ENCODE measurements at places on chromosomes 5 and 9.

GRCh38 chr9:126058591-126058990, 268.0 kb upstream of the MVB12B start:
- DNase-seq, result no peak

GRCh38 chr9:124284940-124285441, 27.2 kb downstream of the NEK6 start:
- no peak for DNase-seq

- no peak for DNase-seq
Observed at GRCh38 chr5:151740958-151741373, 17.5 kb downstream of the ATOX1 start.

- DNase-seq, result no peak
Observed at GRCh38 chr9:14348123-14348372, 34.1 kb upstream of the NFIB start.

DNA sequence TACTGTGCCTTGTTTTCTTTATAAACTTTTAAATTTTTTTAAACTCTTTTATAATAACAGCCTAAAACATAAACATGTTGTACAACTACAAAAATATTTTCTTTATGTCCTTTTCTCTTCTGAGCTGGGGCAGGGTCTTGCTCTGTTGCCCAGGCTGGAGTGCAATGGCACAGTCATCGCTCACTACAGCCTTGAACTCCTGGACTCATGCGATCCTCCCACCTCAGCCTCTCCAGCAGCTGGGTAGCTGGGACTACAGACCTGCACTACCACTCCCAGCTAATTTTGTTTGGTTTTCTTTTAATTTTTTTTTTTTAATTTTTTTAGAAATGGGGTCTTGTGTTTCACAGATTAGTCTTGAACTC, 31.5 kb downstream of the TTC1 start:
- no peak for DNase-seq

DNA sequence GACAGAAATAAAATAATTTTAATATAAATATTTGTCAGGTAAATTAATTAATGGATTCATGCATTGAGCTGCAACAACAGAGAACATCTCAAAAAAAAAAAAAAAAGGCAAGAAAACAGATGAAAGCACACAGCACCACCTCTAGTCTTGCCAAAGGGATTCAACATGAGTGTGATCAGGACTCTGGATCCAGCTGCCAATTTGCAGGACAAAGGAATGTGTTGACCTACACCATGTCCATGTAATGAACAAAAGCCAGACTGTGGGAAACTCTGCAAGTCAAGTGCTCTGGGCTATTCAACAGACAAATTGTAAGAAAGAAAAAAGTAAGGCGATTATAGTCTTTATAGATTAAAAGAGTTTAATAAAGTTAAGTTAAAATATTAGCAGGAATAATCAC, 769.3 kb downstream of the TLR4 start:
- peak; percentile 61 for DNase-seq

DNA sequence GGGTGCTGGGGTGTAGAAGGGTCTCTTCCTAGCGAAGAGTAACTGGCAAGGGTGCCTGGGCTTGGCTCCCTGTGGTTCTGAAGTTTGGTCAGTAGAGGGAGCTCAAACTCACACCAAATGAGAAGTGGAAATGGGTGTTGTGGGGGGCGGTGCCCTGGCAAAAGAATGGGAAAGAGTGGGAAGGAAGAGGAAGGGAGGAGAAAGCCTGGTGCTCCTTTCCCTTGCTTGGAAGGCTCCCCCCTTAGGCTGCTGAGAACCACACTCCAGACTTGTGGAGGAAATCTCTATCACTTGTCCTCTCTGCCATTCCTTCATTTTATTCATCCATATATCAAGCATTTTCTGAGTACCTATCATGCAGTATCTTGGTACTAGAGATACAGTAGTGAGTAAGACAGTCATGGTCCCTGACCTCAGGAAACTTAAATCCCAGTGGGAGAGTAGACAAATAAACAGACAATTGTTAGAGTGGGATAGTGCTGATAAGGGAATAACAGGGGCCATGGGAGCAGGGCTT, 13.0 kb downstream of the SLC4A9 start:
- peak; percentile 85 for DNase-seq

- no peak for DNase-seq
Observed at GRCh38 chr9:101311758-101312420, 72.9 kb downstream of the BAAT start.

- DNase-seq, result no peak
Observed at GRCh38 chr5:10153394-10153793, 96.3 kb downstream of the ATPSCKMT start.

- DNase-seq, result no peak
Observed at GRCh38 chr5:113170707-113171106, 194.1 kb downstream of the DCP2 start.

GRCh38 chr5:159478950-159479349, 148.7 kb upstream of the IL12B start:
- no peak for DNase-seq

DNA sequence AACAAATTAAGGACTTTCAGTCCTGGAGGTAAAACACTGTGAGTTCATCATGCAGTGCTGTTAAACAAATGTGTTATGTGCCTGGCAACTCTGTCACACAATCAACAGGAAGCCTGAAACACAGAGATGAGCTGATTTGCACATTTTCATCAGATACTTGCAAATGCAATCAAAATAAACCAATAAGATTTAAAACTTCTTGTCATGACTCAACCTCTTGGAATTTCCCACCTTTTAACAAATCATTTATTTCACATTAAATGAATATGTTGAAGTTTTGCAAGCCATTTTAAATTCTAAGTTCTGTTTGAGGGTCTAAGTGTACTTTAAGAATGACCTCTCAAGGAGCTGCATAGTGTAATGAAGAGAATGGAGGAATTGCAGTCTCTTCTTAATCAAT, 64.4 kb downstream of the ANXA1 start:
- DNase-seq, result no peak

DNA sequence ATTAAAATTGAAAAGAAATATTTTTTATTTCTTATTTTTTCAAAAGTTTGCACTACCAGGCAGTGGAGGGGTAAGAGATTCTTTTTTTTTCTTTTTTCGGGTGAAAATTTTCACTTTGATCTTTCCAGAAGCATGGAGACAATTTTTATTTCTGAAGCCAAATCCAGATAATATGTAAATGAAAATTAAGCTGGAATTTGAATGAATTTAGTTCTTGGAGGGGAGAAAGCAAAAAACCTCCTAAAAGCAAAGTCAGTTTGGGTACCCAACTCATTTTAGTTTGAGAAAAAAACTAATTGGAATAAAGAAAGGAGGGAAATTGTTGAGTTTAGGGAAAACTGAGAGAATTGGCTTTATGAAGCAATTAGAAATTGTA, 872 bp downstream of the ZNF618 start:
- DNase-seq, result no peak

GRCh38 chr5:174531782-174532191, 192.6 kb upstream of the MSX2 start:
- peak; percentile 71 for DNase-seq

DNA sequence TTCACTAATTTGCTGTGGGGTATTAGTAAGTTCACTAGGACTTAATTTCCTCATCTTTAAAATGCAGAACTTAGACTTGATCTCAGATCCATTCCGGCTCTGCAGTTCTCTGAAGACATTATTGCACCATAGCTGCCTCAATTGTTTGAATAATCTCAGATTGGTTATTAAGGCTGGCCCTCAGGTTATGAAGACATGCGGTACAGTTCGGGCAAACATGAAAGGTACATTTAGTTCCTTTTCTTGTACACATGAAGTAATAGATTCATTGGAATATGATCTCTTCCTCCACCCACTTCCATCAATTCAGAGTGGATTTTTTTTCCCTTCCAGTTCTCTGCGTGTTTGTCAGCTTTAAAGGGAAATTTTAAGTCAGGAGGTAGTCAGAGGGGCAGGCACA, 28.0 kb downstream of the ATP6V0E1 start:
- DNase-seq, result no peak

DNA sequence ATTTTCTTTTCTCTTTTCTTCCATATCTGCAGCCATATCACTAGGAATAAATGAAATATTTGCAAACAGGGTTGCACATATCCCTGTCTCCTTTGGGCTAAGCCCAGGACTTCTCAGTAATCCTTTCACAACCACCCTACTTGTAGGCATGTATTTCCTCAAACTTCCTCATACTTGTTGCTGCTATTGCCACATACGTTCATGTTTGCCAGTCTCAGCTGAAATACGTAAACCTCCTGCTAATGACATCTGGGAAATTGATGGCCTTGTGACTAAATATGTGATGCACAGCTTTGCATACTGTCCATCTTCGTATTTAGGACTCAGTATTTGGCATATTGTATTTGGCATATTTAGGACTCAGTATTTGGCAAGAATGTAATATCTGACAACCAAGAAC, 224.6 kb downstream of the PLK2 start:
- DNase-seq, result no peak

DNA sequence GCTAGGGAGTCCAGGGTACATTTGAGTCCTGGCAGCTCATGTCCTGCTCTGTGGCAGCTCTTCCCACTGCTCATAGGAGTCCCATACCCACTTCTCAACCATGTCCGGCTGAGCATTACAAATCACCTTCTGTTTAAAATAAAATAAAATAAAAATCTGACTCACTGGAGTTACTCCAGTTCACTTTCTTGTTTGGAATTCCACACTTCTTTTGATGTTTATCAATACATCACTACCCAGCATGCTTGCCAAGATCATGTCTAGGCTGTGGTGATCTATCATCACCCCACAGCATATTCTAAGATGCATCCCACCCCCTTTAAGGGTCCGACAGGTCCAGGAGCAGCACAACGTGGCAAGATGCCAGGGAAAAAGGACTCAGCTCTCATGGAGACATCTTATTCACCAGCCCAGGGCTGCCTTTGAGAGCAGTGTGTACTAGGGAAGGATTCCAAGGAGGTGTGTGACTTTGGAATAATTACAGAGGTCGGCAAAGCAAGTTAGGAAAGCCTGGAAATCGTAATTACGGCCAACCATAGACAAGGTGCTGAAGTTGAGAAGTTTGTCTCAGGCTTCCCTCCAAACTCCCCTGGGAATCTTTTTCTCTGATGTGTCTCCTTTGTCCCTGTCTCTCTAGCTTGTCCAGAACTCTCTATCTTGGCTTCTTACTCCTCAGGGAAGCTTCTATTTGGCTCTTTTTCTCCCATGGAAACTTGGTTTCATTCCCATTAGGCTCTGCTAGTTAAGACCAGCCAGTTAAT, 111.4 kb upstream of the SLC1A3 start:
- no peak for DNase-seq

- no peak for DNase-seq
Observed at GRCh38 chr5:155015239-155015638, 1.7 kb downstream of the KIF4B start.
